Renal cortical epithelial cell (primary cell): ENCODE measurements at places on chromosomes 12 and 14. TPM values are rescaled to one million over a fixed set of nuclear protein-coding genes. Genes with fewer than 3 reads are reported as not detected.
A peak's percentile ranks its signal among the peaks of the same experiment; 100 is the strongest.

The NFATC4 gene
- total RNA-seq = 5.6 and 6.7 TPM in 2 replicates

The STAB2 gene
- not detected in 2 replicates for total RNA-seq

The TRHDE gene
- 17.5 and 30.6 TPM in 2 replicates for total RNA-seq

The DENND5B gene
- 9.2 and 23.9 TPM in 2 replicates for total RNA-seq

The VRTN gene
- not detected in 2 replicates for total RNA-seq

The AKAP5 gene
- 4.7 and 16.3 TPM in 2 replicates for total RNA-seq

The METAP2 gene
- 63.7 and 83.5 TPM in 2 replicates for total RNA-seq

The SLCO1B1 gene
- not detected in 2 replicates for total RNA-seq

The MYH6 gene
- total RNA-seq = not detected in 2 replicates

The PIGH gene
- total RNA-seq = 10.9 and 14.0 TPM in 2 replicates

The SYCP3 gene
- 0.15 TPM in 1 of 2 replicates, not detected in the other for total RNA-seq

The C1S gene
- 5.2 and 72.6 TPM in 2 replicates for total RNA-seq

GRCh38 chr12:133203344-133204263 is 22.3 kb downstream of the ZNF268 start:
- no peak for DNase-seq

- DNase-seq = no peak
Measured at GRCh38 chr14:72929316-72930080, 3.2 kb downstream of the DCAF4 start.

DNA sequence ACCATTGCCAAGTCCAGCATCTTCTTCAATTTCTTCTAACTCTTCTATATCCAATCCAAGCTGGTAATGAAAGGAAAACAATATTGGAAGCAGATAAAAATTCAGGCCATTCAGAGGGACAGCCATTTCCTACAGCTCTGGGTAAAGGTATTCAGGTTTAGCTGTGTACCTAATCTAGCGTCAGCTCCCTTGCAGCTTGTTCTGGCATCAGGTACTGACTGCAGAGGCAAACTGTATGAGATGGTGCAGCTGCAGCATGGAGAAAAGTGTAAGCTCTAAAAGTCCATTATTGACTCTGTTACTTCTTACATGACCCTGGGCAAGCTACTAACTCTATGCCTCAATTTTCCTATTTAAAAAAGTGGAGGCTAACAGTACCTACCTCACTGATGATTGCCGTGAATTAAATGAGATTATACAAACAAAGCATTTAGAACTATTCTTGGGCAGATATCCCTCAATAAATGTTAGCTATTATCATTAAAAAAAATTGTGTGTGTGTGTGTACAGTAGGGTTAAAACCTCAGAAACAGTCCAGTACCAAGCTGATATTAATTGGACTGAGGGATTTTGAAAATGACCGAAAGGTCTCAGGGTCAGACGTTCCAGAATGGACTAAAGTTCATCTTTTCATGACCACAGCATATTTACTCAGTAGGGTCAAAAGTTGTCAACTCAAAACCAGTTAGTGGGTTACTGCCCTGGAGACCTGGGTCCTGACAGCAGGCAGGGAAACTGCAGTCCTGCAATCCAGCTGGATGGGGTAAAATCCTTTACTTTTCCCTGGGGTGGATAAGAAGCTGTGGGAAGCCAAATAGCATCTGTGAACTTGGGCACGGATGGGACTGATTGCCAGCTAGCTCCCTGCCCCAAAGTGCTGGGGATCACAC is 8.9 kb downstream of the PYGL start:
- DNase-seq = no peak

GRCh38 chr12:122834921-122835749 is at the start of gene HIP1R:
TSS of gene HIP1R (plus strand) at chr12:122835457. CDS start at chr12:122835551, 94 bp downstream.
- no peak for DNase-seq

- DNase-seq = no peak
Measured at GRCh38 chr14:70776197-70776596, 33.1 kb downstream of the MAP3K9 start.

GRCh38 chr14:54450535-54450934 is 9.4 kb upstream of the CNIH1 start:
- no peak for DNase-seq

GRCh38 chr12:52417740-52418139 is 11.6 kb upstream of the KRT82 start:
- DNase-seq = no peak

DNA sequence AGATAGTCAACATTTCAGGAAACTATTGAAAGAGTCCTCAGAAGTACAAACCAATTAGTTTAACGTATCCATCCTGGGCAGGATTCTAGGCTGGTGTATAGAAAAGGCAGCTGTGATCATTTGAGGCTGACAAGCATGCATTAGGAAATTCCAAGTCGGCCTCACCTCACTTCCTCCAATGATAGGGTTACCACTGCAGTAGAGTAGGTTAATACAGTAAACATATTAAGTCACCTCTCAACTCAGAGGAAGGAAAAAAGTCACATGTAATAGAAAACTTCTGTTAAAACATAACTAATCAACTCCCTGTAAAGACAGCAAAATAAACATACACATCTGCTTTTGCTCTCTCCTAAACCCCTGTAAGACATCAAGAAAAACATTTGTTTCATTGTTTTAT is 33.5 kb downstream of the MED13L start:
- peak; percentile 92 for DNase-seq

DNA sequence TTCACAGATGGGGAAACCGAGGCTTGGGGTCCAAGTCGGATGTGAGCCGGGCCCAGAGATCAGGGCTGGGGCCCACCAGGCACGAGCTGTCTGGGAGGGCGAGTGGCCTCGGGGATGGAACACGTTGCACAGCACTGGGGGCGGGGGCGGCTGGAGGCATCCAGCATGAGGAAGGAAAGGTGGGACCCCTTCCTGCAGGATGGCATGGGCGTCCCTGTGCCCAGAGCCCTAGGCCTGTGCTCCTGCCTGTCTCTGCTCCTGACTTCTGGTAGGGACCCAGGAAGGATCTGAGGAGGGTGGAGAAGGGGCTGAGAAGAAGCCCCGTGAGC is 183.4 kb downstream of the KIF26A start:
- DNase-seq = no peak

DNA sequence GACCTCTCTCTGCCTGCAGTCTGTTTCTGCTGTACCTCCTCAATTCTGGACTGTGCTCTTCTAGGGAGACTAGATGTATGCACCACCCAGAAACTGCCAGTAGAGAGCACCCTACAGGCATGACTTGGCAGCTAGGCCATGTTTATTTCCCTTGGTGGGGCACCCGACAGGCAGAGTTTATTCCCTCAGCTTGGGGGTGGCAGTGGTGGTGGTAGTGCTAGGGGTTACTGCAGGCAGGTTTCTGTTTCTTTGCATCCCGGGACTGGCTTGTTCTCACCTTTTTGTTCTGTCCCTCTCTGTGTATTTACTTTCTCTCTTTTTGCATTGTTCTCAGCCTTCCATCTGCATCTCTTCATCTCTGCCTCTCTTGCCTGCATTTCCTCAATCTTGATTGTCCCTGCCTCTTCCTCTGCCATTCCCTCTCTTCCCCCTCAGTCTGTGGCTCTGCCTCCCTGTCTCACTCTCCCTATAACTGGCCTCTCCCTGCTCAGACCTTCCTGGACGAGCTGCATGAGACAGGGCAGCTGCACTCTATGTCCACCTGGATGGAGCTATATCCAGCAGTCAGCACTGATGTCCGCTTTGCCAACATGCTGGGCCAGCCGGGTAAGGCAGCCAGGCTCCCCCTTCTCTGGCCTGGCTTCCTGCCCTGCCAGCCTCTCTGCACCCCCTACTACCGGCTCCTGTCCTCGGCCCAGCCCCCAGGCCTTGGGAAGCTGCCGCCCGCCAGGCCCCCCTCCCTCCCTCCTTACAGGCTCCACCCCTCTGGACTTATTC is 13.8 kb downstream of the PRPF40B start:
- DNase-seq = peak; percentile 53

- DNase-seq = peak; percentile 72
Measured at GRCh38 chr12:32107359-32108267, 966 bp downstream of the BICD1 start.

DNA sequence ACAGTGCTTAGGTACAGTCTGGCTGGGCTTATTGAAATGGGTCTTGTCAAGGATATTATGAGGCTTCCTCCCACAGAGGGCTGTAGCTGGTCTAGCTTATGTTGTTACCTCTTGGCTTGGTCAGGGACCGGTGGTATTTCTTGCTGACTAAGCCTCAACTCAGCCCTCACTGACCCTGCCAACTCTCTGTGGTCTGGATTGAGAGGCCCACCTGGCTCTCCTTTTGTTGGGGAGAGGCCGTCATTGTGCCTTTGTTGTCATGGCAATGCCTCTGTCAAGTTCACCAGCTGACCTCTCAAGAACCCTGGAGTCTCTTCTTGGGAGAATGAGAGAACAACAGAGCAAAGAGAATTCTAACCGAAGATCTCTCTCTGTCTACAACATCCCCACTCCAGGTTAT is 245.6 kb upstream of the NPAS3 start:
- peak; percentile 97 for DNase-seq

GRCh38 chr12:68376901-68377300 is 44.7 kb upstream of the MDM1 start:
- no peak for DNase-seq

- DNase-seq = no peak
Measured at GRCh38 chr14:79663453-79663852, 547.9 kb downstream of the DIO2 start.

- DNase-seq = no peak
Measured at GRCh38 chr12:52003591-52003990, 3.2 kb upstream of the TAMALIN start.

DNA sequence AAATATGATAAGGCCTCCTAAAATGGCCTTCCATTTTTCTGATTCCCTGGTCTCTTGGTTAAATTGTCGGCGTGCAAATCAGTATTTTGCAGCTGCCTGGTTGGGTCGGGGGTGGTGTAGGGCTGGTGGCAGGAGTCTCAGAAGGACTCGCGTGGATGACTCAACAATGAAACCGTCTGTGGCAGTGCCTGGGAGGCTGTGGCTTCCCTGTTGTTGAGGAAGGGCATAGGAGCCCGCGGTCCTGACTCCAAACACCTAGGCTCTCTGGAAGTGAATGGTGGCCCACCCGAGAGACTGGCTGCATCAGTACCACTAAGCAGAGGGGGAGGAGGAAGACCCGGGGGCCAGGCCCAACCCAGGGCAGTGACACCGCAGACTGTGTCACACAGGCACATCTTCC is 207.9 kb downstream of the TTC7B start:
- no peak for DNase-seq

GRCh38 chr14:99637624-99638023 is 7.3 kb upstream of the HHIPL1 start:
- no peak for DNase-seq

DNA sequence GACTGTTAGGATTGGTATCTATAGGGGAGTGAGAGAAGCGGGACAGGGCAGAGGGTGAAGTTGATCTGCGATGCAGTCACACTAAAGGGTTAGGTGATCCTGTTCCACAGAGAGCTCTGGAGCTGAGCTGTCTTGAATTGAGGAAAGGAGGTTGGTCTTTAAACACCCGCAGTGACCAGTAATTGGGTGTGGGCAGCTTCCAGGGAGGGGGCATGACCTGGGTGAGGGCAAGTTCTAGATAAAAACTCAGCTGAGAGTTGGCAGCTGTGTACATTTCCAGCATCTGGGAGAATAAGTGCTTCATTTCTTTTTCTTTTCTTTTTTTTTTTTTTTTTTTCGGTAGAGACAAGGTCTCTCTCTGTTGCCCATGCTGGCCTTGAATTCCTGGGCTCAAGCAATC is 35.1 kb downstream of the RDH12 start:
- DNase-seq = no peak

DNA sequence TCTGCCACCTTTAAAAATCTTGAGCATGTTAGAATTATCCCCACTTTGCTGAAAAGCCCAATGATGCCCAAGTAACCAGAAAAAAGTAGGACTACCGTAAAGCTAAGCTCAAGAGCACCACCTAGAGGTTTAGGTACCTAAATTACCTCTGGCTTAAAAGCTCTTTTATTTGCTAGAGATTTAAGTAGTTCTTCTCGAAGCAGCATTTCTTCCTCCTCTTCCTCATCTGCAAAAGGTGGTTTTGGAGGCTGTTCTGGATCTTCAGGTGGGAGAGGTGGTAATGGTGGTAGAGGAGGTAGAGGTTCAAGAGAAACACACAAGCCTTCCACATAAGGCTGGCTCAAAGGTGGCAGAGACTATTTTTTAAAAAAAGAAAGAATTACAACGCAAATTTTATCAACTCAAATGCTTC is 26.9 kb downstream of the ZFC3H1 start:
- peak; percentile 86 for DNase-seq

DNA sequence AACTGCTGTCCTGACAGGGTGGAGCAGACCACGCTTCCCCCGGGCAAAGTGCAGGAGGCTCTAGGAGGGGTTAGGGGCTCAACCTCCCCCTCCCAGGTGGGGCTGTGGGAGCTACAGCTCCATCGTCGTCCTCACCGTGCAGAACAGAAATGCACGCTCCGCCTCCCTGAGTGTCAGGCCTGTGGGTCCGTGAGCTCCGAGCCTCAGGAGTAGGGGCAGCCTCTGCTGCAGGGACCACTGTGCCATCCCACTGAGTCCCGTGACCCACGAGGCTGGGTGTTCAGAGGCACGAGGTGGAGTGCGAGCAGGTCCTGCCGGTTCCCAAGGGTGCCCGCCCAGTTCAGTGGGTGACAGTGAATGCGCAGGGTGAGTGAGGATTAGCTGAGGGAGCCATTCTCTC is 48.6 kb downstream of the CACNA1C start:
- DNase-seq = no peak

DNA sequence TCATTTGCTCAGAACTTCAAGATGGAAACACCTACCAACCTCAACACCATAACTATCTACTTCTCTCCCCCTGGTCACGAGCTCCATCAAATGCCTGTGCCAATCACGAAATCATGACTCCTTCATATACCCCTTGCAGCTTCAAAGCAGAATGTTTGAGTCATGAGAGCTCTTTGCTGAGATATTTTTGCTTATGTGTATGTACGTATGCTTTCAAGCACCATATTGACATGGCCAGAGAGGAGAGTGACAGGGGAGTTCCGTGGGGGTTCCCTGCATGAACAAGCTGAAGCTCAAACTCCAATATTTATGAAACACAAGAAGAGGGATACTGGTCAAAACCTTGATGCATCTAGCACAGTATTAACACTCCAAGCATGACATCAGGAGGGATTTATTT is 374.4 kb downstream of the DPF3 start:
- no peak for DNase-seq

GRCh38 chr14:21070610-21071224 is 613 bp downstream of the ARHGEF40 start:
- no peak for DNase-seq

GRCh38 chr12:51797301-51797700 is 51.2 kb downstream of the FIGNL2 start:
- DNase-seq = no peak

GRCh38 chr12:29088611-29089219 is 60.4 kb upstream of the FAR2 start:
- DNase-seq = peak; percentile 37

- DNase-seq = peak; percentile 54
Measured at GRCh38 chr12:124665511-124665910, 98.1 kb upstream of the NCOR2 start.

DNA sequence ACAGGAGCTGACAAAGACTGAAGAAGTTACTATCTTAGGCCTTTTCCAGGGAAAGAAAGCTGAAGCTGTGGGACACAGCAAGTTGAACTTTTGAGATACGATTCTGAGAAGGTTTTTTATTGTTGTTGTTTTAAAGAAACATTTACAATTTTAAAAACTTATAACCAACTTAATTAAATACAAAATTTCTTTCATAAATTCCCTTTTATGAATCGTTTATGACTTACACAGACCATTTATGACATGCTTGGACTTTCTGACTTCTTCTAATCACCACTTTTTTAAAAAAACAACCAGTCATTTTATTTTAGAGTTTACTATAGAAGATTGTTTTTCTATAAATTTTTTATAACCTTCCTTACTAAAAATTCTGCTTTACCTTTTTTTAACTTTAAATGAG is 68.7 kb downstream of the DHRS2 start:
- no peak for DNase-seq

- DNase-seq = no peak
Measured at GRCh38 chr12:96570579-96570978, 81.2 kb downstream of the CFAP54 start.
